ENCODE measurements at places on chromosomes 2 and 18.

DNA sequence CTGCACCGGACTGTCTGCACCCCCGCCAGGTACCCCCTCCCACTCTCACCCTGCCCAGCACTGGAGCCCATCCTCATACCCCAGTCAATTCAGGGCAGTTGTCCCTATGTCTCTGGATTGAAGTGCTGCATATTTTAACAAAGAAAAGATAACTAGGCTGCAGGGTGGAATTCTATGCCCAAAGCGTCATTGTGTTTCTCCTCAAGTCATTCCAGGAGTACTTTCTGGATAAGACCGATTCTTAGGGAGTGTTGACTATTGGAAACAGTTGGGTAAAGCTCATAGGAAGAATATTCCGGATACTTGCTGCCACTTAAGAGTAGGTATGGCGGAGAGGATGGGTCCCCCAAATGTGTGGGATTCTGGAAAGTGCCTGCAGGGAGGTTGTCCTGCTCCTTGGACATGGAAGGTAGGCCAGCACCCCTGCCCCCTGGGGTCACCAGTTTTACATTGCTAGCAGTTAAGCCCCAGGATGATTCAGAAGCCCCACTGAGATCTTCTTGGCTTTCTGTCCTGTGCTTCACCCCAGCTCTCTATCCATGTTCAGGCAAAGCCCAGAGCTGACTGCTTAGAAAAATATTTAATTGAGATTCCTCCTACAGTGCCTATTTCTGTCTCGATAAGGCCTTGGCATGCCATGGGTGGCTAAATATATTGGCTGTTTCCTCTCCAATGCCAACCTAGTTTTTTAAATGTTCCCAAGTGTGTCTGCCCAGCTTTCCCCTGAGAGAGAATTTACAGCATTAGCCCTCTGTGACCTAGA, 48.2 kb downstream of the RPL37A start:
- DNase-seq: no peak

DNA sequence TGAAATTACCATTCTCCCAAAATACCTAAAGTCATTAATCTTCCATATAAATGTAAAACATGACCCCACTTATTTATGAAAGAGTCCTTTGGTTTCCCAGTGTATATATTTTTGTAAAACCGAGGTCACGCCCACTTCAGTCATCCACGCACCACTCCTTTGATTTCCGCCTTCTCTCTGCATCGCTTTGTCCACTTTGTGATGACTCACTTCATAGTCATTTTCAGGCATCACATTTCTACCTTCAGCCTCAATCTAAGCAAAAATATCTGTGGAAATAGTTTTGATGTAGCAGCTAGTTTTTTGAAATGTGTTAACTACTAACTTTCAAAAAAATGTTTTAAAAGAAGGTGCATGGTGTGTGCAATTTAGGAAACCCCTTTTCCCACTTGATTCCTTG, 793.5 kb upstream of the SOX11 start:
- no peak for DNase-seq

DNA sequence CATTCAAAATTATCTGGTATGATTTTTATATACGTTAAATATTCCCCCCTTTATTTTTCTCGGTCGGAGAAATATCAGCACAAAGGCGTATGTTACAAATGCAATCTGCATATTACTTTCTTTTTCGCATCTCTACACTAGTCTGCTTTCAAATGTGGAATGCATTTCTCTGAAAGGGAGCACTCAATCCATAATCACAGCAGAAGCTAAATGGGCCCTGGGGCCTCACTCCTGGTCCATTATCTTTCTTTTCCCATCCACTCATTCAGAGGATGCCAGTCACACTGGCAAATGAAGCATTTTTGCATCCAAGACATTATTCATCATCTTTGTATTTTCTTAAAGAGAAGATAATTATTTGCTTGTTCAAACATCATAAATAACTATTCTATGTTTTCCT, 295.2 kb upstream of the LRP1B start:
- DNase-seq: no peak

- no peak for DNase-seq
These were observed 13.5 kb upstream of the DOK6 start for GRCh38 chr18:69387186-69387585.

DNA sequence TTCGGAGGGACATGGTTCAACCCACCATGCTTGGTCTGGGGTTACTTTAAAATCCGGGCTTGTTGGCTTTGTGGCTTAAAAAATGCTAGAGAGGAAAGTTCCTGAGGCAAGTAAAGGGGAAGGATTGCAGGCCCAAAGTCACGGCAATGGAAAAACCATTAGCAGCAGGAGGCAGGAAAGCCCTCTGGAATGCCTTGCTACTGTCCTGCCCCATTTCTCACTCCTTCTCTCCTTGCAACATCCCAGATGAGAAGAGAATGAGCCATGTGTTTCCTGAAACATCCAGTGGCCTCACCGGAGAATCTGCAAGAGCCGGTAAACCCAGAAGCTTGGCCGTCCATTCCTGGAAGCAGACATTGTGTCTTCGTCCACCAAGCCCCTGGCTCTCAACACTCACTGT, 97.4 kb upstream of the LCLAT1 start:
- no peak for DNase-seq

GRCh38 chr2:207176247-207176646, 10.5 kb upstream of the KLF7 start:
- DNase-seq: no peak

GRCh38 chr2:44168681-44169154, at the start of gene PPM1B:
Gene PPM1B (plus strand): TSS chr2:44168875. CDS start chr2:44201200, 32,325 bp downstream.
- DNase-seq: no peak

DNA sequence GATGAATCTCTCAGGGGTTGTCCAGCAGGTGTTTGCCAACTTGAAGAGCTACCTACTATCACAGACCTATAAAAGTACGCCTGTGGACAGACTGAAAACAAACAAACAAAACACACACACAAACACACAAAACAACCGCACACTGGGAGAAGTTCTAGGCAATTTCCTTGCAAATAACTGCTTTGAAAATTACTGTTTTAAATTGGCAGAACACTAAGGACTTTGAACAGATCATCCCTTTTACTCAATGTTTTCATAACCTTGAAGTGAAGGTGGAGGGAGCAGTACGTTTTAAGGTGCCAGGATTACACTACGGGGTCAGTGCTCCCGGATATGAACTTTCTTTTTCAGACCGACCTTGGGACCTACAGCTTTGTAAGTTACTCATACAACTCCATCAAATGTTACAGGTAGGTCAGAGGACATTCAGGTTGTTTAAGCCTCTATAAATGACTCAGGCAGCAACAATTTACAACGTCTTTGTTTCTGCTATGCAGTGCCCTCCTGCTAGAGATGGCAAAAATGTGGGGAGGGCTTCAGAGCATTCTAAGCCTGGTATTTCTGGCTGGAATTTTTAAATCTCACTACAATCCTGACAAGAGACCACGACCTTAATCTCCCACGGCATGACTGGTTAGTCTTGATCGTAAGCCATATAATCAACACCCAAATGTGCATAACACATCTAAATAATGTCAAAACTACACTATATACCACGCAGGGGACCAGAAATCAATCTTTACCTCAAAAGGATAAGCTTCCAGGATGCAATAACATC, 1.4 kb upstream of the SLC20A1 start:
- no peak for DNase-seq

DNA sequence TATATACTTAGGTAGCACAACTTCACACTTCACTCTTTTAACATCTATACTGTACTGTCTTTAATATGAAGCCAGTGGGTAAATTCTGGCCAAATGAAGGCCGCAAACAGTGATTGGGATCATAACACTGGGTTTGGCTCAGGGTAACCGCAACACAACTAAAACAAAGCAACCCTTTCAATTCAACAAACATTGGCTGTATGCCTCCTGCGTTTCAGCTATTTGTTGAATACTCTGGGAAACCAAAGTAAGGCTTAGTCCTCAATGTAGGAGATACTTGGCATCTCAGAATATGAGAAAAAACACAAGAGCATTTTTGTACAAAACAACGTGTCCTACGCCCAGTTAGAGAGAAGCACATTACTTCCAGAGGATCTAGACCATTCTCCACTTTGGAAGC, 693.3 kb upstream of the KLHL29 start:
- no peak for DNase-seq

- DNase-seq: no peak
These were observed 25.5 kb downstream of the SP5 start for GRCh38 chr2:170740660-170741059.

- DNase-seq: no peak
These were observed 710.4 kb downstream of the RNF144A start for GRCh38 chr2:7627583-7627982.

DNA sequence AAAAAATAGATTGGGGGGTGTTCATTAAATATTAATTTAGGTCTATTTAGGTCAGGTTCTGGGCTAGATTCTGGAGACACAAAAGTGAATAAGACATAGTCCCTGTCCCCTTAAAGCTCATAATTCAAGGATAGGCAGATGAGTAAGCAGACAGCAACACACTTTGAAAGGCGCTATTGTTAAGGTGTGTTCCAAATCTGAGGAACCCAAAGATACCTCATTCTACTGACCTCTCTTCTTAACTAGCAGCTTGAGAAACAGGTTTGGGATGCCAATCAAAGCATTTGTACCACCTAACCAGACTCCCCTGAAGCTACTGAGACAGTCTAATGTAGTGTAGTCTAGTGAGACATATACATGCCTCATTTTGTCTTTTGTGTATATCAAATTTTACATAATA, 34.8 kb downstream of the SEMA4F start:
- DNase-seq: no peak

DNA sequence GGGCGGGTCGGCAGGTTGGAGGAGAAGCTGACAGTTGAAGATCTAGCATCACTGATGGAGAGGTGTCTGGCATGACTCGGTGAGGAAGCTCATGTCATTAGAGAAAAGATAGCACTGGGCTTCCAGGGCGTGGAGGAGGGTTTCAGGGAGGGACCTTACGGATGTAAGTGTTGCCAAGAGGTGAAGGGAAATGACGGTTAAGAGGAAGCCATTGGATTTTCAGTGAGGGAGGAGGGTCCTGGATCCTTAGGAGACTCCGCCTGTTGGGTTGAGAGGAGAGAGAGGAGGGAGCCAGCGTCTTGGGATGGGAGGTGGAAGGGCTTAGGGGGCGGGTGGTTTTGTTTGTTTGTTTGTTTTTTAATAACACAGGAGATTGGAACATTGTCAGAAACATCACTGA, 103.2 kb downstream of the WDSUB1 start:
- DNase-seq: no peak

DNA sequence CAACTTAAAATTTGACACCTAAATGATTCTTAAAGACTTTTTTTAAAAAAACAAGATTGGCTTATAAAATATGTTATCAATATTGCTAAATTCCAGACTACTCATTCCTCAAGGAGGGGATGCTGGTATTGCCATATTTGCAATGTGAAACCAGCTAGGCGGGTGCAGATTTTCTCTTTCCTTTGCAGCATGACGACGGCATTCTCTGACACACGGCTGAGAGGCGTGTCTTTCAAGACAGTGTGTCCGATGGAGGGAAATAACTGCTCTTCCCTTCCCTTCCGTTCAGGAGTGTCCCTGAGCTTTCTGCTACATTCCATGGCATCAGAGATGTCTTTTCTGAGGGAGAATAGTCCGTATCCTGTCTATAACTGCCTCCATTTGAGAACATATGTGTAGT, 38.2 kb upstream of the CNGA3 start:
- no peak for DNase-seq

GRCh38 chr2:58572731-58573130, 331.6 kb upstream of the FANCL start:
- DNase-seq: no peak

DNA sequence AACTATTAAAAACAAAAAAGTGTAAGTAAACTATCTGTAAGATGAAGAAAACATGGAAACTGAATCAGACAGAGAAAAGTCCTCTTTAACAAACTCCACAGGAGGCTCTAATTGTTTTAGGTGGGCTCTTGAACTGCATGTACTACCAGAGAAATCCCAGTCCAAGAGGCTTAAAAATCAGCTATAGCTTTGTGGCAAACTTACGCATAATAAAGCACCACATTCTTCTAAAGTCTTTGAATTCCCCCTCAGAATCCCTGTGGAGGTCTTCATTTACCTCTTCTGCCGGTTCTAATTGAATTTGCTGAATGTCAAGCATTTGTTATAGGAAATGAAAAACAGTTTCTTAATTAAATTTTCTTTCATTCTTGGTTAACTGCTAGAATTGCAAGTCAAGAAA, 40.8 kb downstream of the CHN1 start:
- no peak for DNase-seq

GRCh38 chr18:7728297-7728696, 161.2 kb downstream of the PTPRM start:
- no peak for DNase-seq

GRCh38 chr2:186636800-186637496, 47.1 kb downstream of the ITGAV start:
- DNase-seq: no peak

DNA sequence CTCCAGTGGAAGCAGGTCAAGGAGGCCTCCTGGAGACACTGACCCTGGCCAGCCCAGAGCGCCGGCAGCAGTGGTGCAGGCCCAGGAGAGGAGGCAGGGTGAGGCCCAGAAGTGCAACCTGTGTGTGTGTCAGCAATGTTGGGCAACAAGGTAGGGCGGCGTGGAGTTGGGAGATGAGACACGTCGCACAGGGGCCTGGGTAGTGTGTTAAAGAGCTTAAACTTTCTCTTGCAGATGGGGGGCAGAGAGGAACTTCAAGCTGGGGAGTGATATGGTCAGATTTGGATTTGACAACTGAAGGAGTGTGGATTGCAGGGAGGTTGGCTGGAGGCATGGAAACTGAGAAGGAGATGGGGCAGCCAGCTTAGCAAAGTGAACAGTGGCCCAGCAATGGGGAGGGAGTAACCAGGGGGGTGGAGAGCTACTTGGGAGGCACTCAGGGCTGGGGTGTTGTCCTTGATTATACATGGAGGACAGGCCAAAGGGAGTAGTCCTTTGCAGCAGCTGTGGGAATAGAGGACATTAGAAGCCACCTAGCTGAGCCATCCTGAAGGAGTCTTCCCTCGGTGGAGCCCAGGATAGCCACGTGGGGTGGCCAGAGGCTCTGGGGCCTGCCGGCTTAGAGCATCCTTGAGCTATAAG, 278.6 kb upstream of the HS6ST1 start:
- no peak for DNase-seq

DNA sequence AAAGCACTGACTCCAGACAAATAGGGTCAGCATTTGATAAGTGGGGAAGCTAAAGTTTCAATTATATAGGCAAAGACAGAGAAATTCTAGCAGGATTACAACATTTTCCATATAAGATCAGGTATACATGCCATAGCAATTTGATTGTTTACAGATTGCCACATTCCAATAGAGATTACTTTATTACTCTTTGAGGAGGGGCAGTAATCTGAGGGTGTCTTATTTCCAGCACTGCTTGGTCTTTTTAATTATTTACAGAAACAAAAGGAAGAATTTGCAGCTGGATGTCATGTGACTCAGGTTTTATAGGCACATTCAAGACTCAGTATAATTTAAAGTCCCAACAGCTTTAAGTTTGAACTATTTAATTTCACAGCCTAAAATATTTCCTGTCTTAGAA, 42.5 kb upstream of the GPR39 start:
- no peak for DNase-seq

GRCh38 chr2:70753031-70753430, 15.0 kb downstream of the ADD2 start:
- no peak for DNase-seq
